ENCODE measurements at places on chromosomes 5 and 9. TPM values are rescaled to one million over a fixed set of nuclear protein-coding genes. Genes with fewer than 3 reads are reported as not detected.

DNA sequence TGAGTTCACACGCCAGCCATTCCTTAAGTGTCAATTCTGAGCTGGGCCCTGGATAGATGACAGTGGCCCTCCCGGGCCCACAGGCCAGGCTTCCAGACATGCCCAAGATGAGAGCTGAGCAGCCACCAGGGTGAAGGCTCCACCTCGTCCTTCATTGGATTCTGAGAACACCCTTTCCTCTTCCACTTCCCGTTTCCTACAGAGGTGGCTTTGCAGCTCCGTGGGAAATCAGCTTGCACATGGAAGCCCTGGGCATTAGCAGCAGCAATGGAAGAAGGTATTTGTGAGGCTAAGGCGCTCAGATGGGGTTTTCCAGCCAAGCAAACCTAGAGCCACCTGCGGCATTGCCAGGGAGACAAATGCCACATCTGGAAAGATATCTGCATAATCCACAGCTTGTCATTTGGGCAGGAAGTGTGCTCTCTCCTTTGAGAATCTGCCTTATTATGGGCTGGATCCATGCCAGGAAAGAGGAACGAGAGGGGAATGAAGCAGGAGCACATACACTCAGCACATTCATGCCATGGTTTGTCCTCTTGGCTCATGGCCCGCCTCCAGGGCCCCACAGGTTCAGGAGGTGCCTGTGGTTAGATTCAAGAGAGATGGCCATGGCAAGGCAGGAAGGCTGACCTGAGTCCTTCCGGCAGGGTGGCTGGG is 34.1 kb downstream of the CFAP77 start:
- no peaks in the 10 kb centered on the region for H3K4me1 ChIP-seq
- no peak overlapping the region for H3K4me3 ChIP-seq
- no peak overlapping the region for H3K27ac ChIP-seq
- H3K27me3 ChIP-seq: peaks cover 29% of the 10 kb centered on the region
- H3K36me3 ChIP-seq: no peaks in the 10 kb centered on the region

Gene CER1
- 0.05 TPM for total RNA-seq

Gene PTGER4
- total RNA-seq: 22.8 TPM

Gene NIM1K
- total RNA-seq: 0.19 TPM

DNA sequence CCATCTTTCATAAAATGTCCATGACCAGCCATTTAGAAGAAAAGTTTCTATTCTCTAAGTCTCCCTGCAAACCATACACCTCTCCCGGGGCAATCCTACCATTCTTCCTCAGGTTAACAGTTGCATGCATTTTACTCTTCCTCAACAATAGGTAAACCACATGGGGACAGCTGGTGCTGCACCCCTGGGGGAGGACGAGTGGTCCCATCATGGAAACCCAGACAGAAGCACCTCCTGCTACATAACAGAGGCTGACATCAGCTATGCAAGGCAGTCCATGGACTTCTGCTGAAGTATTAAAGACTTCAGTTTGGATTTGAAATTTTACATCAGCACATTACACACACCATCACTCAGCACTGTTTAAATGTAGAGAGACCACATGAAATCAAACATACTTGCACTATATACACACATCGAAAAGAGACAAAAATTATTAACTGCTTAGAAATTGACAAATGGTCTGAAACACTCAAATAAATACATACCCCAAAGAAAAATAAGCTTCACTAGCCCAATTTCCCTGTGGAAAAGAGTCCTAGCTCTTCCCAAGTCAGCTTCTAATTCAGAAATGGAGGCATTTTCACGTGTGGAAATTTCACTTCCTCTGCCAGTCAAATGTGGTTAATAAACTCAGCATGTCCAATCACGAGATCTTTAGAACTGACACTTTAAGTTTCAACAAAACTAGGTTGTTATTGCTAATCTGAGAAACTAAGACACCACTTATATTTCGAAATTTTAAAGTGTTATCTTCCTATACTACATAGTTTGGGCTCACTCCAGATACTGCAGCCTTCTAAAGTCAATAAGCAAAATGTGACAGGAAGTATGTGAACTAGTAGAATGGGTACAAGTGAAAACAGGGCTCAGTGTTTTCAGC is 173.4 kb downstream of the ROR2 start:
- H3K27ac ChIP-seq: no peak overlapping the region
- no peak for DNase-seq
- no peak overlapping the region for H3K4me3 ChIP-seq
- peaks cover 5% of the 10 kb centered on the region for H3K27me3 ChIP-seq
- no peaks in the 10 kb centered on the region for H3K4me1 ChIP-seq

Gene NRG2
- total RNA-seq: 0.38 TPM

Gene IL13
- total RNA-seq: 0.42 TPM

DNA sequence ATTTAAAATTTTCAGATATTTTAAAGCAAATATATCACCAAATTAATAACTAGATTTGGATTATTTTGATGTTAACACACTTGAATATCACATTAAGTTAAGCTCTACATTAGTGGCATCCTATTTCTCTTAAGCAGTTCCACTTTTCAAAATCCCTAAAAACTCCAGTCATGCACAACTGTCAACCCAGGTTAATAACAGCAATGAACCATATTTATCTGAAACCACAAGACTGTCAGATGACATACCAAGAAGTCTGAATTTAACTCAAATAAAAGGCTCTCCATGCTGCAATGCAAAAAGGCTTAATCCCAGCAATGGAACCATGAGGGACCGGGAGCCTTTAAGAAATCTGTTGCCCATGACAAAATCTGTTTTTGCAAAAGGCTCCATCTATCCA is 27.5 kb downstream of the FNIP1 start:
- no peaks in the 10 kb centered on the region for H3K27me3 ChIP-seq
- H3K4me3 ChIP-seq: no peak overlapping the region
- peaks cover 3% of the 10 kb centered on the region for H3K36me3 ChIP-seq
- DNase-seq: no peak

DNA sequence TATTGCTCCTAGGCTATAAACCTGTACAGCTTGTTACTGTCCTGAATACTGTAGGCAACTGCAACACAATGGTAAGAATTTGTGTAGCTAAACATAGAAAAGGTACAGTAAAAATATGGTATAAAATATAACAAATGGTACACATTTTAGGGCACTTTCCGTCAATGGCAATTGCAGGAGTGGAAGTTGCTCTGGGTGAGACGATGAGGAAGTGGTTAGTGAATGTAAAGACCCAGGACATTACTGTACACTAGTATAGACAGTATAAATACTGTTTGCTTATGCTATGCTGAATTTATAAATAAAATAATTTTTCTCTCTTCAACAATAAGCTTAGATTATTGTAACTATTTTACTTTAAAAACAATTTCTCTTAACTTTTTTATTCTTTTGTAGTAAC is 15.6 kb upstream of the ADRB2 start:
- H3K4me1 ChIP-seq: peaks cover 12% of the 10 kb centered on the region
- no peak for DNase-seq
- H3K4me3 ChIP-seq: no peak overlapping the region
- H3K27ac ChIP-seq: no peak overlapping the region
- H3K36me3 ChIP-seq: no peaks in the 10 kb centered on the region

Data from thymus (tissue), 14 donors.